A549 treated with GW870086 at 1 μM for 4 hours (cell line): ENCODE measurements at places on chromosomes 12 and 14. TPM values are rescaled to one million over a fixed set of nuclear protein-coding genes. Genes with fewer than 3 reads are reported as not detected.

The PCK2 gene
- 18.0 to 23.5 TPM (median 19.5 TPM) in 5 replicates for total RNA-seq

The SERPINA4 gene
- total RNA-seq = 0.06 to 0.07 TPM (median 0.07 TPM) in 3 of 5 replicates, not detected in the others

The PLEK2 gene
- 19.1 to 23.2 TPM (median 22.6 TPM) in 5 replicates for total RNA-seq

The SMCO2 gene
- total RNA-seq = 0.12 TPM in 1 of 5 replicates, not detected in the others

The ACAD10 gene
- total RNA-seq = 8.5 to 10.2 TPM (median 9.9 TPM) in 5 replicates

The TMED8 gene
- 4.1 to 8.2 TPM (median 6.9 TPM) in 5 replicates for total RNA-seq

The CDCA3 gene
- 70.8 to 86.2 TPM (median 80.8 TPM) in 5 replicates for total RNA-seq

The SERPINA10 gene
- total RNA-seq = 0.03 TPM in 1 of 5 replicates, not detected in the others
